ENCODE measurements at places on chromosomes 11 and 22.

- no peak for DNase-seq
These were observed 908.5 kb downstream of the BRD1 start for GRCh38 chr22:48919187-48919590.

DNA sequence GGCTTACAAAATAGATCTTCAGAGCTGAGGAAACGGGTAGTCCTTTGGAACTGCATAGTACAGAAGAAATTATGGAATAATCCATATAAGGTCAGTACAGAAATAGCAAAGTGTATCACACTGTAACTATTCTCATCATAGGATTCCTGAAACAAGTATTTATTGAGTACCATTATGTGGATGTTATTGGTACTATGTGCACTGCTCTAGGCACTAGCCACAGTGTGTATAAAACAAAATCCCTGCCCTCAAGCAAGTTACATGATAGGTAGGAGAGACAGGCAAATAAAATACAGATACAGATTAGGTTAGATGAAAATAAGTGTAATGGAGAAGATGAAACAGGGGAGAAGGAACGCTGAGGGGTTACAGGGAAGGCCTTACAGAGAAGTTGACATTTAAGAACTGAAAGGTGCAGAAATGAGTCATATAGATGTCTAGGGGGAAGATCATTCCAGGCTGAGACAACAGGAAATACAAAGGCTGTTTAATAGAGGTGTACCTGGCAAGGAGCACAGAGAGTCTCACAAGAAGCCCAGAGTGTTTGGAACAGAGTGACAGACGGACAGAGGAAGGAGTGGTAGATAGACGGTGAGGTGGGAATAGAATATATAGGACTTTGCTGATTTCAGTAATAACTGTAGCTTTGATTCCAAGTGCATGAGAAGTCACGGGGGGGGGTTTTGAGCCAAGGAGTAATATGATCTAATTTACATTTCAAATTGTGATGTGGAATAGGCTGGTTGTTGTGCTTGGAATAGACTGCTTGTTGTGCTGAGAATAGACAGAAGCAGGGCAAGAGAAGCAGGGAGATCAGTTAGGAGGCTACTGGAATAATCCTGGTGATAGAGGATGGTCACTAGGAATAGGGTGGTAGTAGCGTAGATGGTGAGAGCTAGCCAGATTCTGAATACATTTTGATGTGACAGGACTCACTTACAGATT lies 13.7 kb downstream of the RNF141 start:
- no peak for DNase-seq

DNA sequence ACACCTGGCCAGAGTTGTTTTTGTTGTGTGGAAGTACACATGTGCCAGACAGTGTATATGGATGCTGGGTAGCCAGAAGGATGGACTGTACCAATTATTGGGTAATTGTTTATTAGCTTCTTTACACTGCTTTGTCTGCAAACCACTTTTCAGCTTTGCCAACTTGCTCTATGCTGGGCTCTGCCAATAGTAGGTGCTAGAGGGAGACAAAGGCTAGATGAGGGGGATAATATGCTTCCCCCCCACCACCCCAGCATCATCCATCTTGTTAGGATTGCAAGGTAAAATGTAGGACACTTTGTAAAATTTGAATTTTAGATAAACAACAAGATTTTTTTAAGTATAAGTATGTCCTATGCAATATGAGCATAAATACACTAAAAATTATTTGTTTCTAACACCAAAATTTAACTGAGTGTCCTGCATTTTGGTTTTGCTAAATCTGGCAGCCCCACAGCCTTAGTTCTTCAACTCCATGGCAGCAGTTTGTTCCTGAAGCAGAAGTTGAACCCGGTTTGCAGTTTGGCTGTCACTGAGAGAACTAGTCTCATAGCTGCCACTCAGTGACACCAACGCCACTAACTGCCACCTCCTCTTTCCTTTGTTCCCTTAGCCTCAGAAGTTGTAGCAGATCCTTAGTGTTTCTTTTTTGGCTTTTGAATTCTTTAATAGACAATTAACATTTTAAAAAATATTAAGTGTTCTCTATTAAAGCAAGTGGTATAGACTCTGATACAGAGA lies 78.8 kb downstream of the CCDC81 start:
- DNase-seq = no peak

- no peak for DNase-seq
These were observed 2.0 kb downstream of the GRK2 start for GRCh38 chr11:67268081-67268961.

DNA sequence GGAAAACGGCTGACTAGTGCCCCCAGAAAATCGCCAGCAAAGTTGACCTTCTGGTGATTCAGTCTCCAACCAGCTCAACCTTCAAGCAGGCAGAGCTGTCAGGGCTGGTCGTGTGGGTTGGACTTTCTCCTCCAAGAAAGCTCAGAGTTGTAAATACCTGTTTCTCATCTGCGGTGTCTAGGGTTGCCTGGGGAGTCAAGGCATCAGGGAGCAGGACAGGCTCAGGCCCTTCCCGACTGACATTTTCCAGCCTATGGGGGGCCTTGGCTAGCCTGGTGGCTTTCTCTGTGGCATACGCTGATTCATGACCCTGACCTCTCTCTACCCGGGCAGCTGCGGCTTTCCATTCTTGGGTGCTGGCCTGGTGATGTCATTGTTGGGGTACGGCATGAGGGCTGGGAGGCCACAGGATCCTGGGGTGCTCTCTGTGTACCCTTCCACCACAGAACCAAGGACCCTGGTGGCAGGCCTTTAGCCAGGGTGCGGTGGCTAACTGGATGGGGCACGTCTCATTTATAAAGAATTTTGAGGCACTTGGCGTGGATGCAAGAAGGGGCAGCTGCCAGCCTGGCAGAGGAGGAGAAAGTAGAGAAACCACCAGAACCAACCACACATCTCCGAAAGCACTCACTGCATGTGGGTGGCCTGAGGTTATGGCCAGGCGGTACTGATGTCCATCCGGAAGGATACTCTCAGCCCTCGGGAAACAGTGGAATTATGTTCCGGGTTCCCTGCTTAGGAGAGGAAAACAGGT lies 64.9 kb downstream of the BCR start:
- no peak for DNase-seq

GRCh38 chr22:20970939-20971657 lies 4.0 kb downstream of the AIFM3 start:
- no peak for DNase-seq

GRCh38 chr22:37455896-37456295 lies 28.6 kb upstream of the ELFN2 start:
- DNase-seq = no peak

GRCh38 chr22:24161909-24162308 lies 19.4 kb upstream of the SUSD2 start:
- no peak for DNase-seq

- DNase-seq = peak; percentile 18
These were observed 9.5 kb upstream of the MICAL2 start for GRCh38 chr11:12100841-12101242.

GRCh38 chr11:2088284-2088683 lies 50.9 kb downstream of the IGF2 start:
- DNase-seq = no peak

GRCh38 chr11:71252770-71253730 lies 673 bp upstream of the SHANK2 start:
- peak; percentile 78 for DNase-seq

- DNase-seq = no peak
These were observed 44.6 kb downstream of the LIF start for GRCh38 chr22:30201945-30202344.

- no peak for DNase-seq
These were observed 228.9 kb upstream of the SORL1-AS1 start for GRCh38 chr11:121681550-121682268.

GRCh38 chr22:42353883-42354727 lies 78.1 kb downstream of the NFAM1 start:
- DNase-seq = peak; percentile 53

GRCh38 chr11:93700830-93701229 lies 39.3 kb downstream of the CEP295 start:
- no peak for DNase-seq

DNA sequence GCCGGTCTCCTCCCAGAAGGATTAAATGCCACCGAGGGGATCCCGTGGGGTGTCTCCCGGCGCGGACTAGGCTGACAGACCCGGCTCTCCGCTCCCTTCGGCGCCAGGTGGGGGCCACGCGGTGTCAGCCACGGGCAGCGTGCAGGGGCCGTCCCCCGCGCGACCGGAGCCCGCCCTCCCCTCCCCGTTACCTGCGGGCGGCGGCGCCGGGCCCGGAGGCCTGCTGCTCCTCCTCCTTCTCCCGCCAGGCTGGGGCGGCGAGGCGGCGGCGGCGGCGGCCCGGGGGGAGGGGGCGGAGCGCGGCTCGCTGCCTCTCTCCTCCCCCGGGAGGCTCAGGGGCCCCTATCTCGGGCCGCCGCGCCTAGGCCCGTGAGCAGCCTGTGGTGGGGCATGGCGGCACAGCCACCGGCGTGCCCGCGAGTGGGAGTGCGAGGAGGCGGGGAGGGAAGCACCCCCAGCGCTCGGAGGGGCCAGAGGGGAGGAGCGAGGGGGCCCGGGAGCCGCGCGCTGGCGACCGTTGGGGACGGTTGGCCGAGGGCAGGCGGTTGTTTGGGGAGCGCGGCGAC lies 450 bp downstream of the ZBTB44 start:
- peak; percentile 88 for DNase-seq

DNA sequence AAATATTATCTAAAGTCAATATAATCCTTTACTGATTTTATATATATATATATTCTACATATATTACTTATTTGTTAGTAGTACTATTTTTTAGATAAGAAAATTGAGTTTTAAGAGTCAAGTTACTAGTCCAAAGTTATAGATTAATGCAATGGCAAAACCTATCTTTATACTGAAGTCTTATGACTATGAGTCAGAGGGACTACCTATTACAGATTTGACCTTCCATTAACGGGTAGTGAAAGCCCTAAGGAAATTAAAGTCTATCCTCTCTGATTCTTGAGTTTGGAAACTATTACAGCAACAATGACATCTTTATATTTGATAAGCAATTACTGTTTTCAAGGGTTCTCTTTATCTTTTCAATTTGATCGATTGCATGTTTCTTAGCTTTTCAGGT lies 315.8 kb downstream of the CASP12 start:
- no peak for DNase-seq

- no peak for DNase-seq
These were observed 34.8 kb upstream of the TMEM135 start for GRCh38 chr11:87002918-87003317.

- no peak for DNase-seq
These were observed 5.5 kb upstream of the MYO18B start for GRCh38 chr22:25736378-25737011.

DNA sequence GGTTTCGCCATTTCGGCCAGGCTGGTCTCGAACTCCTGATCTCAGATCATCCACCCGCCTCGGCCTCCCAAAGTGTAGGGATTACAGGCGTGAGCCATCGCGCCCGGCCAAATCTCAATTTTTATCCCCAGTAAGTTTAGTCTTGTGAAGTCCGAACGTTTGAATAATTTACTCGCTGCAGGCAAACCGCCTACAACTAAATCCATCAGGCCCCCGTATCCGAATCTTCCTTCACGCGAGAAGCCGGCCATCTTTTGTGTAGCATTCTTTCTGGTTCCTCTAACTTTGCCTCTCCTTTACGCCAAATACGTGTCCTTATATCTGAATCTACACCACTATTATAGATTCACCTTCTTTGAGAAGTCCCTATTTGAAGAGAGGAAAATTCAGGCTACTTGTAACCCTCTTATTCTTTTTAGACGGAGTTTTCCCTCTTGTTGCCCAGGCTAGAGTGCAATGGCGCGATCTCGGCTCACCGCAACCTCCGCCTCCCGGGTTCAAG lies 581 bp upstream of the EIF3L start:
- DNase-seq = peak; percentile 16

DNA sequence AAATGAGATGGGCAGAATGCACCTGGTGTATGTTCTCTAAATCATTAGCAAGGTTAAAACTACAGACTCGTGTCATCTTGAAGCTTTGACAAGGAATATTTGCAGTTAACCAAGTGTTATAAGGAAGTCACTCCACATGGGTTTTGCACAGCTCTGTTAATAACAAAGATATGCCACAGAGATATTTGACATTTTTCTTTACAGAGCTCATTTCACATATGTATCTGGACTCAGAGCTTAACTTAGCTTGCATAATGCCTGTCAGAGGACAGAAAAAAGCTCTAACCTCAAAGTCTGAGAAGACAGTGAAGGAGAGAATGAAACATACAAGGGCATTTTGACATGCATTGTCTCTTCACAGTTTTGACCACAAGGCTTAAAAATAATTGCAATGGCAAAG lies 105.5 kb downstream of the C11orf87 start:
- peak; percentile 42 for DNase-seq

GRCh38 chr22:37274380-37274862 lies 7.9 kb upstream of the CYTH4 start:
- DNase-seq = no peak

- DNase-seq = peak; percentile 76
These were observed 34.8 kb downstream of the EFCAB6 start for GRCh38 chr22:43777286-43777685.

GRCh38 chr11:72773696-72774095 lies 20.2 kb downstream of the STARD10 start:
- no peak for DNase-seq

DNA sequence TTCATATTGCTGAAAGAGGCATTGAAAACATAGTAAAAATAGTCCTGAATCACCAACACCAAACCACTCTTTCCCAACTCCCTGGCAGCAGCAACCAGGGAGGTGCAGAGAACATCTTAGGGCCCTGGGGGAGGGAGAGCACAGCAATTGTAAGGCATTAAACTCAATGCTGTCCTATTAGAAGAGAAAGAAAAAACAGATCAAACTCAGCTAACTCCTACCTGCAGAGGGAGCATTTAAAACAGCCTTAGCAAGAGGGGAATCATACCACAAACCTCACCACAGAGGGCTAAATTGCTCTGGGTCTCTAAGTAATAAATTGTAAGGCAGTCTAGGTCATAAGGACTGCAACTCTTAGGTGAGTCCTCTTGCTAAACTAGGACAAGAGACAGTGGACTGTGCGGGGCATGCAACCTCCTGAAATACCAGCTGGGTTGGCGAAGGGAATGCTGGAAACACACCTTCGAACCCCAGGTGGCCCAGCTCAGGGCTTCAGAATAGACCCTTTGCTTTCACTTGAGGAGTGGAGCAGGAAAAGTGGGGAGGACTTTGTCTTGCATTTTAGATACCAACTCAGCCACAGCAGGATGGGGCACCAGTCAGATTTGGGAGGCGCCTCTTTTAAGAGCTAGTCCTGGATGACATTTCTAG lies 697.1 kb upstream of the FAT3 start:
- no peak for DNase-seq

GRCh38 chr22:33842421-33843094 lies 77.7 kb downstream of the LARGE1 start:
- no peak for DNase-seq

DNA sequence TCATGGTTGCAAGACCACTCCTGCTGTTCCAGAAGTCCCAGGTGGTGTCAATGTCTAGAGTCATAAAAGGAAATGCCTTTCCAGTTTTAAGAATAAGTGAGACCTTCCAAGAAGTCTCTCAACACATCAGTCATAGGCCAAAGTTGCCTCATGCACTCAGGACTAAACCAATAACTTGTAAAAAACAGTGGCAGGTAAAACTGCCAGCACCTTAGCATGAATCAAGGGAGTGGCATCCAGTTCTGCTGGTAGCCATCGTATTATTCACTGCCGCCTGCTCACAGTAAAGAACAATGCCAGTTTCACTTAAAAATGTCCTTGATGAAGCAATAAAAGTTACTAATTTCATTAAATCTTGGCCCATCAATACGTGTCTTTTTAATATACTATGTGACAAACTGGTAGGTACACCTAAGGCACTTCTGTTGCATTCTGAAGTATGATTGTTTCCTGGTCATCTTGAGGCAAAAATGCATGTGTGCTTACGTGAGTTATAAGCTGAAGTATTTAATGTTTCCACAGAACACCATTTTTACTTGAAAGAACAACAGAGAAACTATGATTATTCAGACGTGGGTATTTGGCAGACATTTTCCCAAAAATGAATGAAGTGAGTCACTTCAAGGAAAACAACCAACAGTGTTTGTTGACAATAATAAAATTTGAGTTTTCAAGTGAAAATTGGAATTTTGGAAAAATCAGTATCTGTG lies 125.2 kb upstream of the SNX19 start:
- DNase-seq = no peak
